Left lung (tissue), 14 donors: ENCODE measurements at places on chromosomes 7 and 10. TPM values are rescaled to one million over a fixed set of nuclear protein-coding genes. Genes with fewer than 3 reads are reported as not detected.

- DNase-seq = no peak
Measured at GRCh38 chr10:12438919-12439692, 89.8 kb downstream of the CAMK1D start.

DNA sequence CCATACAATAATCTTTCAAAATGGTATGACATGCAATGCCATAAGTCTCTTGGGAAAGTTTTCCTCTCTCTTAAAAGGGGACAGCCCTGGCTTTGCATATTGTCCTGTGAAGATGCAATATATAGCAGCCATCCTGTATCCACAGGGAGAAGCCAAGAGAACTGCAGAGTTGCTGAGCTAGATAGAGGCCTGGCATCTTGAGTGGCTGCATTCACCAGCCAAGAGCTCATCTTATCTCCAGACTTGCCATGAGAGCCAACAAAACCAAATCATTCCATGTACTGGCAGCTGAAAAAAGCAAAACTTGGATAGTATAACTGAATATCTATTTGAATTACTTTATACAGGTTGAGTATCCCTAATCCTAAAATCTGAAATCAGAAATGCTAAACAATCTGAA is 348.8 kb downstream of the CALN1 start:
- DNase-seq = no peak

- DNase-seq = peak; percentile 37
Measured at GRCh38 chr7:130127821-130128317, 57.5 kb downstream of the KLHDC10 start.

- DNase-seq = no peak
Measured at GRCh38 chr10:30037620-30038336, 21.6 kb downstream of the JCAD start.

GRCh38 chr7:96663871-96664445 is 45.7 kb downstream of the SEM1 start:
- no peak for DNase-seq

Gene VSTM4
- 32.0 TPM for polyA plus RNA-seq

Gene NEUROG3
- not detected for polyA plus RNA-seq

Gene OR2A42
- polyA plus RNA-seq = 3.1 TPM
